GM23338 (cell line): ENCODE measurements at places on chromosomes 16 and 17. TPM values are rescaled to one million over a fixed set of nuclear protein-coding genes. Genes with fewer than 3 reads are reported as not detected.

GRCh38 chr17:73360961-73361761 is 49.4 kb upstream of the CDC42EP4 start:
- peak overlapping the region; percentile 21; the same call in 1 of the 2 replicates for H3K4me3 ChIP-seq
- peak; percentile 75 for DNase-seq
- H3K4me1 ChIP-seq = peaks cover 34% of the 10 kb centered on the region
- H3K27me3 ChIP-seq = no peaks in the 10 kb centered on the region

SULT1A3 gene
- total RNA-seq = 2.8 and 11.2 TPM in 2 replicates

- DNase-seq = no peak
- H3K27me3 ChIP-seq = no peaks in the 10 kb centered on the region
- H3K36me3 ChIP-seq = no peaks in the 10 kb centered on the region
- no peak overlapping the region for H3K4me3 ChIP-seq
- no peak overlapping the region for H3K27ac ChIP-seq
These were observed 62.3 kb downstream of the ZDHHC7 start for GRCh38 chr16:84948851-84949610.

COPZ2 gene
- total RNA-seq = not detected in 2 replicates

GRCh38 chr16:22427556-22427955 is 53.1 kb upstream of the CDR2 start:
- DNase-seq = no peak
- H3K27me3 ChIP-seq = no peaks in the 10 kb centered on the region
- no peak overlapping the region for H3K27ac ChIP-seq

GNGT2 gene
- 0.42 TPM in 1 of 2 replicates, not detected in the other for total RNA-seq

DNA sequence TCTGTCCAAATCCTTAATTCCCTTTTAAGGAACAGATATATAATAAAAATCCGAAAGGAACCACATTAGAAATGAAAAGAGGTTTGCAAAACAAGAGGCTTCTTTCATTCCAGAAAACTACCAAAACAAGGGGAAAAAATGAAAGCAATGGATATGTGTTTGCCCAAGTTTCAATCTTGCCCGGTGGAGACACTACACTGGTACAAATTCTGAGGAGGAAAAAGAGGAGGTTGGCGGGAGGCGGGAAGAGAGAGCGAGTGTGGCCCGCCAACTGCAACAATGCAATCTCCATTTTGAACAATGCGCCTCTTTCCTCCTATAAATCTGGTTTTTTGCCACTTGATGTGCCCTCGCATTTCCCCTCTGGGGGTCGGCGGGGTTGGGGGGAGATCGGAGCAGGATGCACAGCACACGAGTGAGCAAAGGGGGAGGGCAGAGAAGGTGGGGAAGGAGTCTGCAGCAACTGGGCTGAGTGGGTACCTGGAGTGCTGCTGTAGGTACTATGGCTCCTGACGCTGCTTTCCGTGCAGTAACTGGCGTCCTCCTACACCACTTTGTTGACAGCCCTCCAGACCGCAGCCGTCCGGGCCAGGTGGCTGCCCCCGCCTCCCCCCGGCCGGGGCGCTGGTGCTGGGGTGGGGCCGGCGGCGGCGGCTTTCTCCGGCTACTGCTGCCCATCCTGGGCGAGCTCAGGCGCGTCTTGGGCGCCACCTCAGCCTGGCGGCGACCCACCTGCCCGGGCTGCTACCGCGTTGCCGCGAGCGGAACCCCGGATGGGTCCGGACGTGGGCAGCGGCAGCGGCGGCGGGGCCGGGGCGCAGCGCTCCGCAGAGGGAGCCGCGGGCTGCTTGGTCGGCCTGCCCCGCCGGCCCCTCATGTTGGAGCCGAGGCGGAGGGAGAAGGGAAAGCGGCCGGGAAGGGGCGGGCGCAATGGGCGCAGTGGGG is 93.8 kb upstream of the PLEKHM1 start:
- peaks cover 3% of the 10 kb centered on the region; the same call in 1 of the 2 replicates for H3K27me3 ChIP-seq
- peaks cover 21% of the 10 kb centered on the region for H3K4me1 ChIP-seq
- H3K4me3 ChIP-seq = peak overlapping the region; percentile 68
- DNase-seq = peak; percentile 74
- peak overlapping the region; percentile 88 for H3K27ac ChIP-seq
- H3K36me3 ChIP-seq = peaks cover 9% of the 10 kb centered on the region

DNA sequence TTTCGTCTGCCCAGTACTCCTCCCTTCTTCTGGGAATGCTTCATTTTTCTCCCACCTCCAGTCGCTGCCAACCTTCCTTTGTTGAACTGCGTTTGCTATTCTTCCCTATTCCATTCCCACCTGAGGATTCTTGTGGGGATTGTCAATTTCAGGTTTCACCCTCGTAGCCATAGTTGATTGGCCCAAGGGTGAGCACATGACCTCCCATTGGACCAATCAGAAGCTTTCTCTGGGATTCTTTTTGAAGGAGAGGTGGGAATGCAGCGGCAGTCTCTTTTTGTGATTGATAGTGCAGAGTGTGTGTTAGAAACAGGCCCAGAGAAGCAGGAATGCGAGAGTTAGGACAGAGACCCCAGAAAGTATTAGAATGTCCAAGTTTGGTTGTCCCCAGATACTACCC is 49.1 kb upstream of the GPRC5B start:
- H3K4me1 ChIP-seq = no peaks in the 10 kb centered on the region
- H3K27me3 ChIP-seq = no peaks in the 10 kb centered on the region
- H3K4me3 ChIP-seq = no peak overlapping the region
- H3K27ac ChIP-seq = no peak overlapping the region

- no peak overlapping the region for H3K27ac ChIP-seq
- no peak overlapping the region for H3K4me3 ChIP-seq
- H3K27me3 ChIP-seq = no peaks in the 10 kb centered on the region
- H3K4me1 ChIP-seq = no peaks in the 10 kb centered on the region
- no peaks in the 10 kb centered on the region for H3K36me3 ChIP-seq
These were observed 32.8 kb upstream of the NUDT16L1 start for GRCh38 chr16:4660454-4661007.

DNA sequence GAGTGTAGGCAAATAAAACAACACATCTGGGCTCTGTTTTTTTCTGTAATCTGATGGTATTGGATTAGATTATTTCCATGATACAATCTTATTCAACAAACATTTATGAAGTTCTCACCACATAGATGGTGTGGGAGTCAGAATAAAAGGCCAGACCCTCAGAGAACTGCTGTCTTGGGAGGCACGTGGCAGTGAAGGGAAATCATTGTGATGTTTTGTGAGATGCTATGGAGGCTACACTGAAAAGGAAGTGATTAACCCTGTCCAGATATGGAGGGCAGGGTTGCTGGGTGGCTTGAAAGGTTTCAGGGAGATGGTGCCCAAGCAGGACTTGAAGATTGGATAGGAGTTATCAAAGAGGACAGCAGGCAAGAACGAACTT is 35.6 kb downstream of the DHRS7B start:
- H3K27me3 ChIP-seq = no peaks in the 10 kb centered on the region
- H3K36me3 ChIP-seq = no peaks in the 10 kb centered on the region
- H3K4me1 ChIP-seq = no peaks in the 10 kb centered on the region
- DNase-seq = no peak

DNA sequence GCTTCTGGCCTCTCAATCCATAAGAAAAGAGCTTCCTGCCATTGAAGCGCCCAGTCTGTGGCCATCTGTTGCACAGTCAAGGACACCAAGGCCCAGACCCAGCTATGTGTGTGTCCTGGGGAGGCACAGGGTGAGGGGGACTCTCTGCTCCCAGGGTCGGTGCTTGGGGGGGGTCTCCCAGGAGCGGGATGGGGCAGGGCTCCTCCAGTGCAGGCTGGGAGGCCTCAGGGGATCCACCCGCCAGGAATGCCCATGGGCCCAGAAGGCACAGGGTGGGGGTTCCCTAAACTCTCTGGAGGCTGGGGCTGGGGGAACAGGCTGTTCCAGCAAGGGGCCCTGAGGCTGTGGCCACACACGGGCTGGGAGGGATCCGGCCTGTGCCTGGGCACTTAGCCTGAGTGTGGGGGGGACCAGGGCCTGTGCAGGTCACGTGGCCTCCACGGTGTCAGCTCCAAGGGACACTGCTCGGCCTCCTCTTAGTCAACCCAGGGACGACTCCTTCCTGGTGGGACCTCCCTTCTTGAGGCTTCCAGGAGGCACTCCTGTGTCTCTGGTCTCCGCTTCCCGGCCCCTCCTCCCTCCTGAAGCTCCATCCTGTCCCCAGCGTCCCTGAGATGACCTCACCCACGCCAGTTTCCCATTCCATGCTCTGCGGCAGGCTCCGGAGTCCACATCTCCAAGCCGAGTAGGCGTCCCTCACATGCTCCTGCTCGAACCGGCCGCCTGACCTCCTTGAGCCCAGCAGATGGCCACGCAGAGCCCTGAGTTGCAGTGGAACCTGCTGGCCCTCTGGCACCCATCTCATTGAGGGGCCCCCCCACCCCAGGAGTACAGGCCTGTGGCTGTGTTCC is 23.1 kb upstream of the BAHCC1 start:
- H3K4me1 ChIP-seq = no peaks in the 10 kb centered on the region
- peak; percentile 63 for DNase-seq
- no peak overlapping the region for H3K4me3 ChIP-seq
- no peaks in the 10 kb centered on the region for H3K36me3 ChIP-seq
- H3K27ac ChIP-seq = no peak overlapping the region

DNA sequence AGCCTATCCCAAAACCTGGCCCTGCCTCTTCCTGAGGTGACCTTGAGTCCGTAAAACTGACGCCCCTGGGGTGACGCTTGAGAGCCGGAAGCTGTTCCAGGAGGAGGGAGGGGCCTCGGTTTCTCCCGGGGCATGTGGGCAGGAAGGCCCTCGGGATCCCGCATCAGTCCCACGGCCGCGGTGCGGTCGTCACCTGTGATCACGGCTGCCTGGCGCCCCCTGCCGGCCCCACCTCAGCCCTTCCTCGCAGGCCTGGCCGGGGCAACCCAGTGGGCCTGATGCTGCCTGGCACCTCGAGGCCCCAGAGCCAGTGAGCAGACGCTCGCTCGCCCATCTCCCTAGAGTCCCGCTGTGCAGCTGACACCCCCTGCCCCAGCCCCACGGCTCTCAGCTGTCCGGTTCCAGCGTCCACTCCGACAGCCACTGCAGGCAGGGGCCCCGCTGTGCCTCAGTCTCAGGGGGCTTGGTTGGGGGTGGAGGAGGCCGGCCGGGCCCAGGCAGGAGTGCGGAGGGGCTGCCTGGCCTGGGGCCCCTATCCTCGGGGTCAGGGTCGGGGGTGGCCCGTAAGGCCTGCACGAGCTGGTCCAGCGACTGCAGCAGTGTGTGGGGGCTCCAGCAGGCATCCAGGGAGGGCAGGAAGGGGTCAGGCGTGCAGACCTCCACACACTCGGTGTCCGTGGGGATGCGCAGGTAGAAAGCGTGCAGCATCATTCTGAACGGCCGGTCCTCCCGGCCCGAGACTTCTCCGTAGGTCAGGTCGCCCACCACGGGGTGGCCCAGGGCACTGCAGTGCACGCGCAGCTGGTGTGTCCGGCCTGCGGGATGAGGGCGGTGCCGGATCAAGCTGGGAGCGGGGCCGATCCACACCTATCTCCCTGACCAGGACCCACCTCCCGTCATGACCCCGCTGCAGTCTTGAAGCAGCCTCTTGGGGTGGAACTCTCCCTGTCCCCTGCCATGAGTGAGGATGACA is 2.3 kb downstream of the RPUSD1 start:
- no peaks in the 10 kb centered on the region for H3K36me3 ChIP-seq
- no peak overlapping the region for H3K4me3 ChIP-seq
- H3K4me1 ChIP-seq = no peaks in the 10 kb centered on the region
- DNase-seq = peak; percentile 93

DNA sequence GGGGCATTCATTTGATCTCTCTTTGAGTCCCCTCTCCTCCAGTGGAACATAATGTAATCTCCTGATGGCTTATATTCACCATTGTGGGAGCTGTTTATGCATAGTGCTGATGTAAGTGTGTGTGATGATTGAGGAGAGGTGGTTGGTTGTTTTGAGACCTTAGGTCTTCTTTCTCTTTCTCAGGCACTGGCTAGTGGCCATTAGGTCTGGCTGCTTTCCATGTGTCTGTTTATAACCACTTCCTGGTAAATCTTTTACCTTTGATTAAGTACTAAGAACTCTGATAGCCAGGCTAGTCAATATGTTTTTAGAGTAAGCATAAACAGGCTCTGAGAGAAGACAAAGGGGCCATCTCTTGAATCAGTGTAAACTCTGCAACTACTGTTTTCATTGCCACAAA is 27.9 kb downstream of the VAT1L start:
- DNase-seq = no peak
- no peak overlapping the region for H3K27ac ChIP-seq
- no peaks in the 10 kb centered on the region for H3K27me3 ChIP-seq
- H3K36me3 ChIP-seq = no peaks in the 10 kb centered on the region; the same call in 1 of the 2 replicates

ZACN gene
- total RNA-seq = not detected in 2 replicates

DNA sequence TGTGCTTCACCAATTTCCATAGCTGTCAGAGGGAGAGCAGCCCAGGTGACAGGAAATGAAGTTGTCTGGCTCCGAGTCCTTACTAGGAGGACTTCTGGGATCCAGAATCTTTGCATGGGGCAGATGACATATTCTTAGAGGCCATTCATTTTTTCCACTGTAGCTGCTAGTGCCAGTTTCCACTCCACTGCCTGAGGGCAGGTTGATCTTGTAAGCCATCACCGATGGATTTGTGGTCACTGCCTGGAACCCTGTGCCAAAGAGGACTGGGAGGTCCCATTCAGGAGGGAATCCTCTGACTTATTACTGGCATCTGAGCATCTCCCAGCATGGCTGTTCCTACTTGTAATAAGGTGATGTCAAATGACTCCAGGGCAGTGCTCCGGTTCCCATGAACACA is 144.1 kb upstream of the KCNJ18 start:
- no peak overlapping the region for H3K27ac ChIP-seq
- H3K36me3 ChIP-seq = no peaks in the 10 kb centered on the region
- no peak overlapping the region for H3K4me3 ChIP-seq
- H3K27me3 ChIP-seq = peaks cover 27% of the 10 kb centered on the region
- DNase-seq = no peak
